ENCODE measurements at places on chromosomes 7 and 10.

DNA sequence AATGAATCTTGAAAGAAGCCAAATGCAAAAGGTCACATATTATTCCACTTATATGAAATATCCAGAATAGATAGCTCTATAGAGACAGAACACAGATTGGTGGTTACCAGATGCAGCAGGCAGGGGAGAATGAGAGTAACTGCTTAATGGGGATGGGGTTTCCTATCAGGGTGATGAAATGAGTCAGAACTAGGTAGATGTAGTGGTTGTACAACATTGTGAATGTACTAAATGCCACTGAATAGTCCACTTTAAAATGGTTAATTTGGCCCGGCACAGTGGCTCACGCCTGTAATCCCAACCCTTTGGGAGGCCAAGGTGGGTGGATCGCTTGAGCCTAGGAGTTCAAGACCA is 9.4 kb upstream of the SLC25A28 start:
- DNase-seq, result no peak

DNA sequence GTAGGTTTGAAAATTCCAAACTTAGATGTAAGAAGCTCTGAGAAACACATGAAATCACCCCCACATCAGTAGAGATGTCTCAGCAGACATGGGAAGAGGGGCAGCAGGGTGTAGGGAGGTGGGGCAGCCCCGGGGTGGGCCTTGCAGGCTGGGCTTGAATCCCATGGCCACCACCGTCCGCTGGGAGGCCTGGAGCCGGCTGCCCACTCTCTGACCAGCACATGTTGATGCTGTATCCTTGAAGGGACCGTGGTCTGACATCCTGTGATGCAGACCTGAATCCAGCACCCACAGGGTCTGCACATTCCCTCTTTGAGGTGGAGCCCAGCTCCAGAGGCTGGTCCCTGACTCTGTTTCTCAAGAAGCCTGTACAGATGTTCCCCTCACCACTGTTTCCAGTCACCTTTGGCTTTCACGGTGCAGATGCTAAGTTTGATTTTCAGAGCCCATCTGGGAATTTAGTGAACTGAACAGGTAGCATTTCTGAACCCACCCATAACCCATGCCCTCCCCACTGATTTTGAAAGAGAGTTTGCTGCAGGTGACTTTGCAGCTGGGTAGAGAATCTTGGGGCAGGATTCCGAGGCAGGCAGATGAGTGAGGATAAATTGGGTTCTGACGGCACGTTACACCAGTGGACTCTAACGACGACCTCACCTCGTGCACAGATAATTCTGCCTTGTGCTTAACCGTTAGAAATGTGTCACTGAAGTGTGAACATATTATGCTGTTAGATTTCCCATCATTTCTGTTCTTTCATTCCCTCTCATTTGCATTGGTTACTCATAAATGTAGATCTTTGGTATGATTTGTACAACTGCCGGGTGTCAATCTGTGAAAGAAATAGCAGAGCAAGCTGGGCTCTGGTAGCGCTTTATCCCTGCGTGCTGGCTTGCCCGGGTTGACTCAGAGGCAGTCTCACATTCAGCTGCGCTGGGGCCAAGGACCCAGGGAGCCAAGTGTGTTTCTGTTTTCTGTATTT is 45.7 kb downstream of the IKZF1 start:
- DNase-seq, result peak; percentile 64

GRCh38 chr10:100561005-100561404 is 25.3 kb downstream of the HIF1AN start:
- no peak for DNase-seq

- DNase-seq, result no peak
Observed at GRCh38 chr10:98528805-98529183, 82.1 kb upstream of the HPS1 start.

DNA sequence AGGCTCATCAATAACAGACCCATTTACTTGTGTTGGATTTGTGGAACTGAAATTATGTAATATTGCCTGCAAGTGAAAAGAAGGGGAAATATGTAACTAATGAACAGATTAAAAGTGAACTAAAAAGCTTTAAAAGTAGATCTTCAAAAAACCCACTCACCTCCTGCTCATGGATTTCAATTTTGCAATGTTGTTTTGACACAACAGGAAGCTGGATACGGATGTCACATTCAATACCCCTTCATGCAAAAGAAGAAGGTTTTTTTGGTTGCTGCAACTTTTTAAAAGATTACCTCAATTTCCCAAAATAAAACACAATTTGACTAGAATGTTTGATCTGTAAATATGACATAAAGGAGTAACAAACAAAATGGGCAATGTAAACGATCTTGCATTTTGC is 3.3 kb downstream of the MKI67 start:
- DNase-seq, result no peak

DNA sequence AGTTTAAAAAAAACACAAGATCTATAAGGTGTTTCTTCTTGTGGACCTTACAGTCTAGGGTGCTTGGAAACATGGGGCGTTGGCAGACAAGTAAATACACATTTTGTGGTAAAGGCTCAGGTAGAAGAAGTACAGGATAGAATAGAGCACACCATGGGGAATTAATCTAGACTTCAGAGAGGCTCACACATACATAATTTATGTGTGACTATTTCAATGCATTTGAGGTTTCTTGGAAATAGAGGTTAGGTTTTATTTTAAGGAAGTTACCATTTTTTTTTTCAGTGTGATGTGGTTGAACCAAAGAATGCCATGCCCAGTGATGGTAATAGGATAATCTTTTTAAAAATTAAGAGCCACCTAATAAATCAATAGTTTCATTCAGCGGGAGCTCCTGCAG is 12.8 kb downstream of the CFTR start:
- no peak for DNase-seq

DNA sequence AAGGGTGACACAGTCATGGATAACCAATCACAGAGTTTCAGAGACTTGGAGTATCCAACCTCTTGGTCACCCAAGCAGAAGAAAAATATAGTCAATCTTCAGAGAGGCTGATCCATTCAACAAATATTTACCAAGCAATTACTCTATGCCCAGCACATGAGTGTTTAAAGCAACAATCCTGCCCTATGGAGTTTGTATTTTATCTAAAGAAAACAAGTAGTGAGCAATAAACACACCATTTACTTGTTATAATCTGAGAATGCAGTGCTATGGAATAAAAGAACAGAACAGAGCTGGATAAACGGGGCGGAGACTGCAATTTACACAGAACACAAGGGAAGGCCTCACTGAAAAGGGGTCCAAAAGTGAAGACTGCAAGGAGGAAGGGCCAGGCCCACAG is 63.8 kb downstream of the GRB10 start:
- no peak for DNase-seq

DNA sequence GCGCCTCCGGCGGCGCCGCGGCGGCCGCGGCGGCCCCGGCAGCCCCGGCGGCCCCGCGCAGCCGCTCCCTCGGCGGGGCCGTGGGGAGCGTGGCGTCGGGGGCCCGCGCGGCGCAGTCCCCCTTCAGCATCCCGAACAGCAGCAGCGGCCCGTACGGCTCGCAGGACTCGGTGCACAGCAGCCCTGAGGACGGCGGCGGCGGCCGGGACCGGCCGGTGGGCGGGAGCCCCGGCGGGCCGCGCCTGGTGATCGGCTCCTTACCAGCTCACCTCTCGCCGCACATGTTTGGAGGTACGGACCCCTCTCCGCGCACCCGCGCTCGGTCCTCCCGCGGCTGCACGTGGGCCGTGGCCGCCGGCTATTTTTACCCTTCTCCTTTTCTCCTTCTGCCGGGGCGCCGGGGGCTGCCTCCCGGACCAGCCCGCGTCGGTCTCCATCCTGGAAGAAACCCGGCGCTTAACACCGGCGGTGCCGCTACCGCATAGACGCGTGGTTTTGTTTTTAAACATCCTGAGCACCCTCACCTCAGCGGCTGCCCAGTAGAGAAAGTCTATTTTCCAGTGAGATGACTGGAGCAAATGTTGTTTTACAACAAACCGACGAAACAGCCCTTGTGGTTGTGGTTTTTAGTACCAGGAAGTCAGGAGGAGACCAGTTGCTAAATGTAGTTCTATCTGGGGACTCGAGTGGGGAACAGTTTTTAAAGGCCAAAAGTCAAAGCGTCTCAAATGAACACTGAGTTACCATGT is 1.3 kb downstream of the ZNRF2 start:
- DNase-seq, result peak; percentile 36

GRCh38 chr10:4909118-4909517 is 54.1 kb upstream of the AKR1C1 start:
- no peak for DNase-seq
